ENCODE measurements at places on chromosomes 12 and 14. TPM values are rescaled to one million over a fixed set of nuclear protein-coding genes. Genes with fewer than 3 reads are reported as not detected.

C12orf42 gene
- total RNA-seq: not detected

PYGL gene
- 11.1 TPM for total RNA-seq

ERBB3 gene
- total RNA-seq: 1.5 TPM

WNT5B gene
- total RNA-seq: 0.43 TPM

BCAT1 gene
- 3.5 TPM for total RNA-seq

BCL2L14 gene
- not detected for total RNA-seq
